ENCODE measurements at places on chromosomes 1 and 21.

GRCh38 chr1:4379451-4380175, 274.8 kb upstream of the AJAP1 start:
- no peak for DNase-seq

GRCh38 chr1:29624320-29625083, 388.2 kb downstream of the PTPRU start:
- no peak for DNase-seq

DNA sequence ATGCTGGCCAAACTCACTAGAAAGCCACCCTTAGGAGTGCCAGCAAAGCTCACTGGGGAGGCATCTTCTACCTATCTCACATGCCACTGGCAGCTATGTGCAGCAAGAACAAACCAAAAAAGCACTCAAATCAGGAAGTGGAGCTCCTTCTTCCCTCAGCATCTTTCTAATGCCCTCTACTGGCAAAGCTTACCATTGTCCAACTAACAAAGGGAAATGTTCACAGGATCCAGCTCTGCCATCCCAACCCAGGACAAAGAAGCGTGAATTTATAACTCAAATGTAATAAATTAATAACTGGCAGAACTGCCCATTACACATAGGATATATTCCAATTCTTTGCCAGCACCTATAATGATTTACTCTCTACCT, 38.9 kb downstream of the LEPR start:
- DNase-seq: no peak

GRCh38 chr1:66330722-66331141, 203.2 kb upstream of the SGIP1 start:
- no peak for DNase-seq

GRCh38 chr1:113742515-113742914, 16.8 kb downstream of the PHTF1 start:
- no peak for DNase-seq

DNA sequence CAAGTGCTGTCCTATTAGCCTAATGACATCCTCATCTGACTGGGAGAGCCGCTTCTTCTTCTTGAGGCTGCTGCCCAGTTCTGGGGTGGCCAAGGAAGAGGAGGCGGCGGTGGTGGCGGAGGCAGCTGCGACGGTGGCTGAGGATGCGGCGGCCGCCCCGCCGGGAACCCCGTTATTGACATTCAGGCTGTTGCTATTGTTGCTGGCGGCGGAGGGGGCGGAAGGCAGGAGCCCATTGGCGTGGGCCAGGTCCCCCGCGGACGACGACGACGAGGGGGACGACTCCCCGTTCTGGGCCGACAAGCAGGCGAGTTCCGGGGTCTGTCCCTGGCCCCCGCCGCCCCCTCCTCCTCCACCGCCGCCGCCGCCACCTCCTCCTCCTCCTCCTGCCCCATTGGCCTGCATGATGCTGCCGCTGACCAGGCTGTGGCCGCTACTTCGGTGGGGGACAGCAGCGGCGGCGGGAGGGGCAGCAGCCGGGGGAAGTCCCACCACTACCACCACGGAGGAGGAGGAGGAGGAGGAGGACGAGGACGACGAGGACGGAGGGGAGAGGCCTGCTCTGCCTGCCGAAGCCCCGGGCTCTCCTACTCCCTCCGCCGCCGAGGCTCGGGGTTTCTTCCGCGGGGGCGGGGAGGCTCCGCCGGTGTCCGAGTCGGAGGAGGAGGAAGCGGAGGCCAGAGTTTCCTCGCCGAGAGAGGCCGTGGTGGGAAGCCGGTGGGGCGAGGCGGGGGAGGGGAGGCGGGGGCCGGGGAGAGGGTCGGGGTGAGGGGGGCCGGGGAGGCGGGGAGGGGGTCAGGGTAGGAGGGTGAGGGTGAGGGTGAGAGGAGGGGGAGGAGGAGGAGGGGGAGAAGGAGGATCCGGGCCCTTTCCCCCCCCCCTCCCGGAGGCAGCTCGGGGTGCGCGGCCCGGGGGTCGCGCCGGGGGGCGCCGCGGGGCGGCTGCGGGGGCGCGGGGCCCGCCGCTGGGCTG, 610 bp downstream of the WDR26 start:
- DNase-seq: no peak

- no peak for DNase-seq
Measured at GRCh38 chr1:151577173-151577572, 34.7 kb upstream of the SNX27 start.

GRCh38 chr1:209692296-209692695, 12.3 kb upstream of the HSD11B1 start:
- DNase-seq: no peak

DNA sequence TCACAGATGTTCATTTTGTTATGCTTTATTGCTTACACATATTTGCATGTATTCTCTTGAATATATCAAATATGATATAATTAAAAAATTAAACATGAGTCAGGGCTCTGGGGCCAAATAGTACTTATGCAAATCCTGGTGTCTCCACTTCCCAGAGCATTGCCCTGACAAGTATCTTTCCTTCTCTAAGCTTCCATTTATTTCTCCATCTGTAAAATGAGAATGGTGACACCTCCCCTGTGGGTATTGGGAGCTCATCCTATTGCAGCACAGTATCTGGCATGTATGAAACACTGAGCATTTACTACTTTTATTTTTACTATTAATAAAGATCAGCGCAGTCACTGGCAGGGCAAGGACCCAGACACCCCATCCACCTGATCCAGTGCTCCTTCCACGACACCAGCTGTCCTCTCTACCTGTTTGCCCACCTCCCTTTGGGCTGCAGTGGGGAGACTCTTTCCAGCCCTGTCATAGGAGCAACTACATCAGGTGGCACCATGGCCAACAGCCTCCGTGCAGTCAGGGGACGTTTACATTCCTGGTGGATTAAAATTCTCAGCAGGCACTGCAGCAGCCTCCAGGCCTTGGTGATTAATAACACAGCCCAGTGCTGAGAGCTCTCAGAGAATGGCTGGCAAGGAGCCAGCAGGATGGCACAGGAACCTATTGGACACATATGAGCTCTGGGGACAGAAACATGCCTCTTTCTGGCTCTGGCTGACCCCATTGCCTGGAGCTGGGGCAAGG, 113.0 kb downstream of the DMRTB1 start:
- peak; percentile 83 for DNase-seq

DNA sequence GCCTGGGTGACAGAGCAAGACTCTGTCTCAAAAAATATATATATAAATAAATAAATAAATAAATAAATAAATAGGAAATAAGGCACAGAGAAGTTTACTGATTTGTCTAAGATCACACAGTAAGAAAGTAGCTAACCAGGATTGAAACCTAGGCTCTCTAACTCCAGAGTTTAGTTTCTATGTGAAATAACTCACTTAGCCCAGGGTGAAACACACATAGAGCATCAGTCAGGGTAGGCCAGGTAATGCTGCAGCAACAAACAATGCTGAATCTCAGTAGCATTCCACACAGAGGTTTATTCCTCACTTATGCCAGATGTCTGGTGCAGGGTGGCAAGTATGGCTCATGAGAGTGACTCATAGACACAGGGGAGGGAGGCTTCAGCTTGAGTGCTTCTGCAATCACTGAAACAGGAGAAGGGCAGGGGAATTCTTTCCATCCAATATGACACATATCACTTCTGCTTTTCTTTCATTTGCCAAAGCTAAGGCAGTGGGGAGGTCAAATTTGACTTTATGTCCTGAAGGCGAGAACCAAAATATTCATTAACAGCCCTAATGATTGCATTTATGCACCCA, 37.1 kb upstream of the KANK4 start:
- peak; percentile 56 for DNase-seq

GRCh38 chr1:30661311-30661710, 62.1 kb downstream of the MATN1 start:
- DNase-seq: no peak

DNA sequence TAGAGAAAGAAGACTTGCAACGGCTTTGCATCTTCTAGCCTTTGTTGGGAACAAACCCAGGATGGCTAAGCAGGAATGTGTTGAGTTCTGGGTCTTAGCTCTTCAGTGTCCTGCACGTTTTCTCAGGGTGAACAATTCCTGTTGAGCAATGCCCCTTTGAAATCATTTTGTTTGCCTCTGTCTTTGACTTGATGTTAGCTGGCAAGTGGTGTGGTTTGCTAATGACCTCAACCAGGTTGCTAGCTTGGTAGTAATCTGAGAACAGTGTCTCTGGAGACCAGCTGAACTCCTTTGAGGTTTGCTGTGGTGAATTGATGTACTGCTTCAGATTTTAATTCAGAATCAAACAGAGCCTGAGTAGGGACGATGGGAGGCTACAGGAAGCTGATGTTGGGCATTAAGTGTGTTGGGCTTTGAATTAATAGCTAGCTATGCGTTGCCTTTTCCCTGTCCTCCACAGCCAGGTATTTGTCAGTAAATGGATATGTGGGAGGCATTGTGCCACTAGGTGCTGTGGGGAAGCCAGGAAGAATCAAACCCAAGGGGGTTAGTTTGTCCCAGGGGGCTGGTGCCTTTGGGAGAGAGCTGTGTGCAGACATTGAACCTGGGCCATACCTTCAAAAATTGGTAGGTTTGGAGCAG, 23.3 kb upstream of the SRSF10 start:
- DNase-seq: peak; percentile 53

GRCh38 chr1:211082824-211083223, 51.1 kb downstream of the KCNH1 start:
- DNase-seq: peak; percentile 7

DNA sequence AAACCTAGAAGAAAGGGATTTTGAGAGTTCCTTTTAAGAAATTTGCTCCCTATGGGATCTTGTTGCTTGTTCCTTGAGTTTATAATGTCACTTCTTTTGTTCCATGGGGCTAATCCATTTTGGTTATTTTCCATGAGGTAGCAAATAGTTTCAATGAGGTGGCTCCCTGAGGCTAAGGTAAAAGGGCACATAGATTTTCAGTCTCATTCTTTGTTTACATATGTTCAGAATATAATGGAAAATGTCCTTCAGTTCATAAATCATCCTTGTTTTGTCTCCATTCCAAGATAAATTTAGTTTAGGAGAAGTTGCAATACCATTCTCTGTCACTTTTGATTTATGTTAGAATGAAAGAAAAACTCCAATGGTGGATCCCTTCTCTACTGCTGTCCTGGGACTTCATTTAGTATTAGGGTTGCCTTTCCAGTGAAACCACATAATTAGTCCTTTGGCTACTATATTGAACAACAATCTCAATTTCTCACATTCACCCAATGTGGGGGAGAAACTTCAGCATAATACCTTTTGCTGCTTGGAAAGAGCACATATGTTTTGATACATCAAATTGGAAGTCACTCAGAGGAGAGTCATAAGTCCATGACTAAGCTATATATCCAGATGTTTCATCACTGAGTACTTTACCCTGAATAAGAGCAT, 80.9 kb upstream of the ADAMTS5 start:
- no peak for DNase-seq

- no peak for DNase-seq
Measured at GRCh38 chr1:54006508-54006907, 11.5 kb downstream of the LDLRAD1 start.

- DNase-seq: no peak
Measured at GRCh38 chr1:204577794-204578478, 61.7 kb downstream of the MDM4 start.

DNA sequence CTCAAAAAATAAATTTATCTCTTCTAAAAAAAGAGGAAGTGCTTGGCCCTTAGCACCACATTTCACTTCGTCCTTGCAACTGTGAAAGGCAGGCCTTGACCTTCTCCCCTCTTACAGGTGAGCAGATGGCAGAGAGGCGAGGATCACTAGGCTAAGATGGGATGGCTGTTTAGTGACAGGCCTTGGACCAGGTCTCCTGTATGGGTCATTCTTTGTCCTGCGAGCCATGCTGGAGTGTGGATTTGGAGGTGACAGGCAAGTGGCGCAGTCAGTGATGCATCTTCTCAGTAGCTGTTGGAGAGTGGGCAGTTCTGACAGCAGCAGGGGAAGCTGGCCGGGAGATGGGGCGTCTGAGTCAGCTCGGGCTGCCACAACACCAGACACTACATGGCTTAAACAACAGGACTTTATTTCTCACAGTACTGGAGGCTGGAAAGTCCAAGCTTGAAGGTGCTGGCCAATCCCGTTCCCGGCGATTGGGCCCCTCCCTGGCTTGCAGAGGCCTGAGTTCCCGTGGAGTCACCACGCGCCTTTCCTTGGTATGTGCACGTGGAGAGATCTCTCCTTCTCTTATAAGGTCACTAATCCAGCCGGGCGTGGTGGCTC, 16.5 kb downstream of the SLC27A3 start:
- no peak for DNase-seq

DNA sequence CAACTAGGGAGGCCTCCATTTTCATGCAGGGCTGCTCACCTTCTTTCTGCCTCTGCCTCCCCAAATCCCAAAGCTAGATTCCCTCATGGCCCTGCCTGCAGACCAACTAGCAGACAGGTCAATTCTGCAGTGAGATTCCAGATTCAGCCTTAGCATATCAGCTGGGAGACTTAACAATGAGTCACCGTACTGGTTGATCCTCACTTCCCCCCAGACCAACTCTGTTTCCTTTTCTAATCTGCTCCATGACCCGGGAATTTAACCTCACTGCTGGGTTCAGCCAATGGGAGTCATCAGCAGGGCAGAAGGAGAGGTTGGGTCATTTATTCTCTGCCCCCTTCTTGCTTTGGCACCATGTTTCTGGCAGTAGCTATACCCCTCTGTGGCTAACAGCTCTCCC, 140.6 kb upstream of the GRIK3 start:
- DNase-seq: no peak

DNA sequence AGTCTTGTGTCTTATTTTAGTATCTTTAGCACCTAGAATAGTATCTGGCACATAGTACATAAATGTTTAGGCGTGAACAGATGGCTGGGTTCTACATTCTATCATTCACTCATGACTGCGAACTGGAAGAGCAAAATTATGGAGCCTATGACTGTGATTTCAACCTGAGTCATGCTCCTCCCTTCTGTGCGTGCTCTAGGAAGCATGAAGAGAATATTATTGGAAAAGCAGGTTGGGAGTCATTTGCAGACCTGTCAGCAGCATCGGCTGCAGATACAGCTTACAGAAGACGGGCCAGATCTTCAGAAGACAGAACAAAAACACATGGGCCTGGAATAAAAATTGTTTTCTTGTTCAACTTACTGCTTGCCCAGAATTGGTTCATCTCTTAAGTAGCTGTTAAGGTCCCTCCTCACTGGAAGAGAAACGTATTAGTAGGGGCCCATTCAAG, 344.0 kb upstream of the USP24 start:
- DNase-seq: no peak

GRCh38 chr1:216535751-216536150, 112.5 kb upstream of the USH2A start:
- no peak for DNase-seq

DNA sequence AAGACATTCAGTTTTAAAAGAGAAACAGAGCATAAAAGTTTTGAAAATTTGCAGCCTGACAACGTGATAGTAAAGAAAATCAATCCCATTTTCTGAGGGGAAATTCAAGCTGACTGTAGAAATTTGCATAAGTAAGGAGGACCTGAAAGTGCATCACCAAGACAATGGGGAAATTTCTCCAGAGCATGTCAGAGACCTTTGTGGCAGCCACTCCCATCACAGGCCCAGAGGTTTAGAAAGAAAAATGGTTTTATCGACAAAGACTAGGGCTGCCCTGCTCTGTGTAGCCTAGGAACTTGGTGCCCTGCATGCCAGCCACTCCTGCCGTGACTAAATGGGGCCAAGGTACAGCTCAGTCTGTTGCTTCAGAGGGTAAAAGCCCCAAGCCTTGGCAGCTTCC, 1640.2 kb upstream of the PRMT6 start:
- DNase-seq: no peak
